ENCODE measurements at places on chromosomes 2 and 18.

DNA sequence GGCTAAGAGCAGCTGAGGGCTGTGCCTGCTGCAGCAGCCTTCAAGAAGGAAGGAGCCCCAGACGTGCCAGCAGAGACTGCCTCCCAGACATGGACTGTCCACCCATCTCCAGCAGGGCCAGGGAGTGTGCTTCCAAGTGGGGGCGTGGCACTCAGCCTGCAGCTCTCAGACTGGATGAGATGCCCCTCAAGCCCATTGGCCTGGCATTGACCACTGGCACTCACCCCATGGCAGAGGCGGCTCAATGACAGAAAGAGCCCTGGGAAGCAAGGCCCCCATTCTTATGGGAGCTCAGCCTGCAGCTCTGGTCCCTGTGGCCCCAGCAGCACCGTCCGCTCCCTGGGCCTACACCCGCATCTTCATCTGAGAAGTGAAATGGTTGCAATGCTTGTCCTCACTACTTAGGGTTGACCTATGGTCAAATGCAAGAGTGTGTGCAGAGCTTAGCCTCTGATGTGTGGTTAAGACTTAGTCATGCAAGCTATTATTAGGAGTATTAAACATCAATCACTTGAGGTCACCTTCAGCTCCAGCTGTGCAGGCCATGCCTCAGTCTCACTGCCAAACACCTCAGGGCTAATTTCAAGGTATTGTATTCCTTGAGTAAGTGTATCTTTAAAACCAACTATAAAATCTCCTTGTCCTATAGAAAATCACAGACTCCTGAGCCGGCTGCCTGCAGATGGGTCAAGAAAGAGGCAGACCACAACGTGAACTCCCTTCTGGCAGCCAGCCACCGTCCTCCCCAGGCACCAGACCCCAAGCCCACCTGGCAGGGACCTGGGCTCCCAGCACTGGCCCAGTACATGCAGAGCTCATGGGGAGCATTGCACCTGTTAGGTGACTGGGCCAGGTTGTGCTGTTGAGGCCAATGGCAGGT, 194.8 kb downstream of the NDUFA10 start:
- no peak for DNase-seq

DNA sequence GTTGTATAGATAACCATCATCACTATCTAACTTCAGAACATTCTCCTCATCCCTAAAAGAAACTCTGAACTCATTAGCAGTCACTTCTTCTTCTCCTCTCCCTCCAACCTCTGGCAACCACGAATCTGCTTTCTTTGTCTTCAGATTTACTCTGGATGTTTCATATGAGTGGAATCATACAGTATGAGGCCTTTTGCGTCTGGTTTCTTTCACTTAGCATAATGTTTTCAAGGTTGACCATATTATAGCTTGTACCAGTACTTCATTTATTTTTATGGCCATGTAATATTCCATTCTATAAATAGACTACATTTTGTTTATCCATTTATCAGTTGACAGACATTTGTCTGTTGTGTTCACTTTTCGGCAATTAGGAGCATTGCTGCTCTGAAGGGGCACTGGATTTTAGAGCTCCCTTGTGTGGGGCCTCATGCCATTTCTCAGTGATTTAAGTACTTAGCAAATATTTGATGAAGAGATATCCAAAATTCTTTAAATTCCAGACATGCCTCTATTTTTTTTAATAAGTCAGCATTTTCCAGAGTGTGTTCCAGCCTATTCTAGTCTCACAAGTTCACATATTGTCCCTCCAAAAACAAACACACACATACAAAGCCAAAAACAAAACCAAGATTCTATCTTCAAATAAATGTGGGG, 22.5 kb upstream of the MAP3K20 start:
- DNase-seq = no peak

DNA sequence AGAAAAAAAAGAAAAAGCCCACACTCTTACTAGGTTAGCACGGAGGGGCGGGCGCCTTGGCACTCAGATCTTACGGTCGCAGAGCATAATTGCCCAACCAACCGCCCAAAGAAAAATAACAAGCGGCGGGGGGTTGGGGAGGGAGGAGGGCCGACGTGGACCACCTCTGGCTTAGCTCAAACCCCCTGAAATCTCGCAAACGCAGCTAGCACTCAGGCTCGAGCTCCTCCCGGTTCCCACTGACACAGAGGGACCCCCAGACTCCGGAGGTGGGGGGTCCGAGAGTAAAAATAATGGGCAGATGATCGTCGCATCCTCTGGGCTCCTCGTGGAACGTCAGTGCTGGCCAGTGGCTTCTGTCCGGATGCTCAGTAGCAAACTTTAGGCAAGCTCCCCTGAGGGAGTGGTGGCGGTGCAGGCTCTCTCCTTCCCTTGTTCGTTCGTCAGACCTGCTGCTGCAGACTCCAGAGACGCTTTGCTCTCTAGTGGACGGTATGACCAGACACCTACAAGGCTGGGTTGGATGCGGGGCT, 12.0 kb downstream of the CATIP start:
- peak; percentile 9 for DNase-seq

GRCh38 chr18:33584548-33585430, 6.8 kb downstream of the ASXL3 start:
- no peak for DNase-seq

DNA sequence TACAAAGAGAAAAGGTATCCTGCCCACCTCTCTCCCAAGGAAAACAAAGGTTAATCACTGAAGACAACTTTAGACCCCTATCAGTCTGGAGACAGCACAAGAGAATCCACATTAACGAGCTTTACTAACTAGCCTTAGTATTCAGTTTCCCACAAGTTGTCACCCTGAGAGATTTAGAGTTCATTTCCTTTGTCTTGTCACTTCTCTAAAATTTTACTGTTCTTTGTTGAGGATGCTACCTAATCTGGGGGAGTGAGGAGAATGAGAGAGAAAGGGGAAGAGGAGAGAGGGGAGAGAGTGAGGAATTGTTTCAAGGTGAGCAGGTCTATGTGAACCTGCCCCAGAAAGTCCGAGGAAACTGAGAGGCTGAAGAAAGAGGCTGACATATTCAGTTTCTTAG, 28.4 kb downstream of the C2orf76 start:
- no peak for DNase-seq

DNA sequence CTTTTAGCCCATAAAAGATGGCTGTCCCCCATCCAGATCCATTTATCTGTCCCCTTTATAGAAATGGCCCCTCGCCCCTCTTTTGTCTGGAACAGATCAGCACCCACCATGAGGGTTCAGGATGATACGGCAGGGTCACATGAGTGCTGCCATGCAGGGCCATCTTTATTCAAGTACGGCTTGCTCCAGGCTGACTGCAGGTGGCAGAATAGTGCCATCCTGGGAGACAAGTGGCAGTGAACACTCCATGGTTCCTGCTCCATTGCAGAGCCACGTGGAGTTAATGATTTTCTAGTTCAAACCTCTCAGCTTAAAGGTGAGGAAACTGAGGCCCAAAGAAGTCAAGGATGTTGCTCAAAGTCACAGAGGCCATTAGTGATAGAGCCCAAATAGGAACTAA, 180.6 kb downstream of the CLIP4 start:
- DNase-seq = no peak

DNA sequence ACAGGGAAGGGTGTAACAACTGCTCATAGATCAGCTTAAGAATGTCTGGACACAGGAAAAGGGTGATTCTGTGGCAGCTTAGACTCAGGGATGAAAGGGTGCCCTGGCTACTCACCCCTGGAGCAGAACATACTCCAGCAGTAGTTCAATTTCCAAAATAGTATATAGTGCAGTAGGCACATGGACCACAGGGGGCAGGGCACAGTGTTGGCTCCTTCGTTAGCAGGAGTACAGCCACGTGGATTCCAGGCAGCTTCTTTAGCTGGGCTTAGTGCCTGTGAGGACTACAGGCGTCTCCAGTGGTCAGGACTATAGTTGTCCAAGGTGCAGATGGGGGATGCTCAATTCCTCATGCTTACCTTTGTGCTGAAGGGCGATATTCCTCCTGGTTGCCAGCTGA, 277.5 kb upstream of the DDX18 start:
- DNase-seq = no peak

GRCh38 chr2:32002406-32002805, 8.4 kb downstream of the MEMO1 start:
- DNase-seq = no peak

DNA sequence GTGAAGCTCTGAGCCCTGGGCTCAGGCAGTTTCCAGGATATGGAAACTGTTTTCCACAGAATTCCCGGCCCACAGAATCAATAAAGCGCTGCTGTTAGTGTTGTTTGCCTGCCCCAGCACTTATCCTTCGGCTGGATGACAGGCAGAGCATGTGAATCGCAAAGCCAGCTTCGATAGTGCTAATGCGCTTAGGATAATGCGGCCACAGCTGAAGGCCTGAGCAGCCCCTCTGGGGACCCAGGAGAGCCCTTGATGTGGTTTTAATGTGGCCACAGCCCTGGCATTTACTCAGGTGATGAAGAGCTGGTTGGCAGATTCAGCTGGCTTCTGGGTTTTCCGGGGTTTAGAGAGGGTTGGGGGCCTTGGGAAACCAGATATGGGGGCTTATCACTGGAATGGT, 23.7 kb downstream of the PCARE start:
- DNase-seq = no peak

GRCh38 chr2:36677996-36678605, 18.4 kb upstream of the VIT start:
- DNase-seq = no peak

GRCh38 chr2:153106802-153107477, 371.6 kb downstream of the RPRM start:
- DNase-seq = no peak
